Right lobe of liver (tissue), 6 donors: ENCODE measurements at places on chromosomes 2 and 18. TPM values are rescaled to one million over a fixed set of nuclear protein-coding genes. Genes with fewer than 3 reads are reported as not detected.

Gene LMAN2L
- total RNA-seq: 9.2 TPM

Gene GKN1
- total RNA-seq: not detected

Gene FAHD2B
- total RNA-seq: 4.0 TPM

Gene CRYGD
- total RNA-seq: not detected

Gene ZSWIM2
- total RNA-seq: not detected

Gene ANAPC1
- 15.8 TPM for total RNA-seq

Gene ERBB4
- total RNA-seq: 0.59 TPM

Gene SAG
- total RNA-seq: not detected

Gene LBH
- 10.6 TPM for total RNA-seq

Gene HTR2B
- total RNA-seq: 0.92 TPM

Gene KIF3C
- 0.88 TPM for total RNA-seq

Gene IL1R1
- 40.8 TPM for total RNA-seq

Gene CD8A
- total RNA-seq: 0.55 TPM

Gene LNPK
- total RNA-seq: 24.3 TPM

Gene RAX
- total RNA-seq: not detected

Gene DSG4
- total RNA-seq: not detected

Gene DES
- total RNA-seq: 1.9 TPM

Gene BBS5
- total RNA-seq: 2.6 TPM

Gene RAB27B
- total RNA-seq: 0.89 TPM

Gene ATG4B
- total RNA-seq: 37.5 TPM
